ENCODE measurements at places on chromosomes 13 and 19. TPM values are rescaled to one million over a fixed set of nuclear protein-coding genes. Genes with fewer than 3 reads are reported as not detected.

DNA sequence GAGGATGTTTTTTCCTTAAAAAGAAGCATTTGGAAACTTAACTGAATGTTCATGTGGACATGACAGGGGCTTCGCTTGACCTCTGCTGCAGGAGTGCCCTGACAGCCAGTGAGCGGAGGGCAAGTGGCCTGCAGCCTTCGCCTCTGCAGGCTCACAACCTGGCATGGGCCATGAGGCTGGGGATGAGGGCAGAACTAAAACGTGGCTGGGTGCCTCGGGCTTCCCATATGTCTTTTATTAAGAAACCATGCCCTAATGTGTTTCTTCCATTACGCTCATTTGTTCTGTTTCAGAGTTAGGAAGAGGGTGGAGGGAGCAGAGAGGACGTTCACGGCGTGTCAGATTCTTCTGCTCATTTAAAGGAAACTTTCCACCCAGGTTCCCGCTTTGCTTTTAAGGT, 2.9 kb downstream of the ARHGEF7 start:
- peaks cover 12% of the 10 kb centered on the region for H3K4me1 ChIP-seq
- H3K4me3 ChIP-seq: no peak overlapping the region
- H3K27me3 ChIP-seq: peaks cover 53% of the 10 kb centered on the region
- peaks cover 4% of the 10 kb centered on the region for H3K36me3 ChIP-seq
- no peak overlapping the region for H3K27ac ChIP-seq
- DNase-seq: no peak

GRCh38 chr19:40612831-40613689, 11.9 kb downstream of the LTBP4 start:
- H3K4me1 ChIP-seq: peaks cover 56% of the 10 kb centered on the region
- peak overlapping the region; percentile 98 for H3K4me3 ChIP-seq
- no peaks in the 10 kb centered on the region for H3K36me3 ChIP-seq
- DNase-seq: peak; percentile 39

DNA sequence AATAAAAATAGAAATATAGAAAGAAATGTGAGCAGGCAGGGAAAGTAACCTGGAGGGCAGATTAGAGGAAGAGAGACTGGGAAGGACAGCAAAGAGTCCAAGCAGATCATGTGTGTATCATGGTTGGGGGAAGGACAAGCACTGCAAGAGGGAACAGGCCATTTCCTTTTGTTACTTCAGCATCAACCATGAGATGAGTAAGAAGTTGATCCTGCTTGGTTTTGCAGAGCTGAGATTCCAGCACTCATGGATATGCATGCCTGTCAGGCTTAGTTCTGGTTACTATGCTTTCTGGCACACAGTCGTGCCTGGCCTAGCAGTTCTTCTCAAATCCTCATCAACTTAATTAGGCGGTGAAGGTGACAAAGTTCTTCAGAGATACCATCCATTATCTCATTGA, 18.1 kb downstream of the NALCN start:
- DNase-seq: no peak
- no peak overlapping the region for H3K4me3 ChIP-seq
- H3K4me1 ChIP-seq: no peaks in the 10 kb centered on the region
- no peak overlapping the region for H3K27ac ChIP-seq
- H3K36me3 ChIP-seq: no peaks in the 10 kb centered on the region

- no peak for DNase-seq
- H3K4me1 ChIP-seq: no peaks in the 10 kb centered on the region
- H3K27ac ChIP-seq: no peak overlapping the region
- H3K4me3 ChIP-seq: no peak overlapping the region
- peaks cover 58% of the 10 kb centered on the region for H3K27me3 ChIP-seq
Measured at GRCh38 chr19:51319649-51320279, 8.3 kb downstream of the IGLON5 start.

GRCh38 chr13:50170447-50171037, 155.3 kb downstream of the KCNRG start:
- H3K4me3 ChIP-seq: no peak overlapping the region
- no peaks in the 10 kb centered on the region for H3K4me1 ChIP-seq
- no peaks in the 10 kb centered on the region for H3K27me3 ChIP-seq
- H3K27ac ChIP-seq: no peak overlapping the region
- H3K36me3 ChIP-seq: no peaks in the 10 kb centered on the region

GRCh38 chr13:97091196-97091595, 96.9 kb upstream of the OXGR1 start:
- H3K27ac ChIP-seq: no peak overlapping the region
- no peak for DNase-seq
- no peaks in the 10 kb centered on the region for H3K27me3 ChIP-seq
- H3K36me3 ChIP-seq: peaks cover 7% of the 10 kb centered on the region
- no peaks in the 10 kb centered on the region for H3K4me1 ChIP-seq
- H3K4me3 ChIP-seq: no peak overlapping the region

GRCh38 chr13:101512650-101513049, 60.2 kb downstream of the ITGBL1 start:
- no peak overlapping the region for H3K4me3 ChIP-seq
- H3K36me3 ChIP-seq: no peaks in the 10 kb centered on the region
- H3K27ac ChIP-seq: no peak overlapping the region
- no peak for DNase-seq

DNA sequence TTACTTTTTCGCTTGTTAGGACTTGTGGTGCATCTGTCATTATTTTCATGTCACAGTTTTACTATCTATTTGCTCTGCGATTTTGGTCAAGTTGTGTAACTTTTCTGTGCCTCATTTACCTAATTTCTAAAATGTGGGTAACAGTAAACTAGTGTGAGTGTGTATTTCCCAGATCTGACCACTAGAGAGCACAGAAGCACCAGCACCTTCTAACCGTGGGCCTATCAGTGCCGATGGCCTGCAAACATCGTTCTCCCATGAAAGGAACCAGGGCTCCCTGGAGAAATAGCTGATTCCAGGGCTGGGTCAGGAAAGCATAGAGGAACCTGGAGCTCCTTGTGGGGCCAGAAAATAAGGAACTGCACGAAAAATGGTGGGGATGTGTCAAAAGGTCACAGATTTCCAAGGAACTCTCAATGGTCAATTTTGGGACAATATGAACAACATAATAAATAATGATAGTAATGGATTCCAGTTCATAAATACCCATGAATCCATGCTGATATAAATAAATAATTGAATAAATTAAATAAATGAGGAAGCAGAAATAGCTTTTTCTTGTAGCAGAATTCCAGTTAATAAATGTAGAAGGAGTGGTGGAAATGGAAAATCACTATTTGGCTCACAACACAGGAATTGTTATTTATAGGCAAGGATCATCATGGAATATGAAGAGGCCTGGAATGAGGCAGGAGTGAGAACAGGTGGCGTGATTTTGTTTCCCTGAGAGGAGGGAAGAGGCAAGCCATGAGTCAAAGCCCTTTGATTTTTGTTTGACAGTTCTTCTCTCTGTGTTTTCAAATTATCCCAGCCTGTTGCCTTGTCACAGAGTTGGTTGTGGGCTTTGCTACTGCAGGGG, 31.1 kb downstream of the CEACAM8 start:
- no peak overlapping the region for H3K4me3 ChIP-seq
- no peaks in the 10 kb centered on the region for H3K36me3 ChIP-seq
- H3K27me3 ChIP-seq: peaks cover 19% of the 10 kb centered on the region
- peak; percentile 36 for DNase-seq
- no peak overlapping the region for H3K27ac ChIP-seq

DNA sequence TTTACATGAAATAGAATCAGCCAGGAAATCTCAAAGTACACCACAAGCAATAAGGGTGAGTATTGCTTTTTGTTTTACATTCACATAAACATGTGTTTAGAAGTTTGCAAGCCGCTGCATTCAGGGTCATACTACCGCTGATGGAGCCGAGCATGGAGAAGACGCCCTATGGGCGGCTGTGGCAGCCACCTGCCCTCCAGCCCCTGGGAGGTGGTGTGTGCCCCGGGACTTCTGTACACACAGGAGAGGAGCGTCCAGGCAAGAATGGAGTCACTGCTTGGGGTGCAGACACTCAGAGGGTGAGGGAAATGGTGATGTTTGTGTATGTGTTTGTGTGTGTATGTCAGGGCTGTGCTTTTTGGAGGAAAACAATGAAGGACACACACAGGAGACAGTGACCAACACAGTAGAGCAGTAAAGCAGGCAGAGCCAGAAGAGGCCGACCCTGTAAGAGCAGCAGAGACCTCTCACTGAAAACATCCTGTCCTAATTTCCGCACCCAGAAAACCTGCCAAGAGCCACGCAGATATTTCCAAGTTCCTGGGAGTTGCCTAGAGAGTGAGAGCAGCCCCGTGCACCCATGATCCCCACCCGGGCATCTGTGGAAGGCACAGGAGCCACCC, 108.1 kb upstream of the GJB6 start:
- DNase-seq: no peak
- H3K36me3 ChIP-seq: no peaks in the 10 kb centered on the region

DNA sequence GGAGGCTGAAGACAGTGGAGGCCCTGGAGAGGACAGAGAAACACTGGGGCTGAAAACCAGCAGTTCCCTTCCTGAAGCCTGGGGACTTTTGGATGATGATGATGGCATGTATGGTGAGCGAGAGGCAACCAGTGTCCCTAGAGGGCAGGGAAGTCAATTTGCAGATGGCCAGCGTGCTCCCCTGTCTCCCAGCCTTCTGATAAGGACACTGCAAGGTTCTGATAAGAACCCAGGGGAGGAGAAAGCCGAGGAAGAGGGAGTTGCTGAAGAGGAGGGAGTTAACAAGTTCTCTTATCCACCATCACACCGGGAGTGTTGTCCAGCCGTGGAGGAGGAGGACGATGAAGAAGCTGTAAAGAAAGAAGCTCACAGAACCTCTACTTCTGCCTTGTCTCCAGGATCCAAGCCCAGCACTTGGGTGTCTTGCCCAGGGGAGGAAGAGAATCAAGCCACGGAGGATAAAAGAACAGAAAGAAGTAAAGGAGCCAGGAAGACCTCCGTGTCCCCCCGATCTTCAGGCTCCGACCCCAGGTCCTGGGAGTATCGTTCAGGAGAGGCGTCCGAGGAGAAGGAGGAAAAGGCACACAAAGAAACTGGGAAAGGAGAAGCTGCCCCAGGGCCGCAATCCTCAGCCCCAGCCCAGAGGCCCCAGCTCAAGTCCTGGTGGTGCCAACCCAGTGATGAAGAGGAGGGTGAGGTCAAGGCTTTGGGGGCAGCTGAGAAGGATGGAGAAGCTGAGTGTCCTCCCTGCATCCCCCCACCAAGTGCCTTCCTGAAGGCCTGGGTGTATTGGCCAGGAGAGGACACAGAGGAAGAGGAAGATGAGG, 1.5 kb downstream of the PPP1R15A start:
- peaks cover 18% of the 10 kb centered on the region for H3K36me3 ChIP-seq
- peak overlapping the region; percentile 98 for H3K4me3 ChIP-seq
- no peaks in the 10 kb centered on the region for H3K27me3 ChIP-seq
- peaks cover 46% of the 10 kb centered on the region for H3K4me1 ChIP-seq
- peak overlapping the region; percentile 100 for H3K27ac ChIP-seq

DNA sequence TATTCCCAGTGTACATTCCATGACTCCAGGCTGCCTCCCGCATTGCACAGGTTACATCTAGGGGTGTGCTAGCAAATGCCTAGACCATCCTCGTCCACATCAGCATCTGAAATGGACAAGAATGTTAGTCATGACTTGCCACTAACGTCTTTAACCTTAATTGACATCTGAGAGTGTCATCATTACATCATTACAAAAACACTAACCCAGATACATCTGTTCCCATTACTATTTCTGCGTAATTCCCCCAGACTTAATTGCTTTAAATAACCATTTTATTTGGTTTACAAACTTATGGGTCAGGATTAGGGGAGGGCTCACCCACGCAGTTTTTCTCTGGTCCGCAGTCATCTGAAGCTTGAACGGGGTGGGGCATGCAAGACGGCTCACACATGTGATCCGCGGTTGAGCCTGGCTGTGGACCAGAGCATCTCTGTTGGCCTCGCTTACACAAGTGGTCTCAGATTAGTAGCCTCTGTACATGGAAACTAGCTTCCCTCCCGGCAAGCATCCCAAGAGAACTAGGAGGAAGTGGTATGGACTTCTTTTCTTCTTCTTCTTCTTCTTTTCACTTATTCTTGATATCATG, 15.9 kb downstream of the KL start:
- peaks cover 13% of the 10 kb centered on the region for H3K4me1 ChIP-seq
- DNase-seq: no peak
- H3K4me3 ChIP-seq: no peak overlapping the region
- H3K36me3 ChIP-seq: no peaks in the 10 kb centered on the region
- no peak overlapping the region for H3K27ac ChIP-seq

- H3K36me3 ChIP-seq: peaks cover 8% of the 10 kb centered on the region
- peaks cover 95% of the 10 kb centered on the region for H3K4me1 ChIP-seq
- H3K4me3 ChIP-seq: peak overlapping the region; percentile 94
- H3K27ac ChIP-seq: peak overlapping the region; percentile 98
Measured at GRCh38 chr19:16259385-16260159, 61.9 kb downstream of the AP1M1 start.

GRCh38 chr19:4095488-4095844, 28.5 kb downstream of the MAP2K2 start:
- no peaks in the 10 kb centered on the region for H3K27me3 ChIP-seq
- H3K4me1 ChIP-seq: no peaks in the 10 kb centered on the region
- DNase-seq: no peak
- H3K27ac ChIP-seq: no peak overlapping the region
- no peaks in the 10 kb centered on the region for H3K36me3 ChIP-seq

DNA sequence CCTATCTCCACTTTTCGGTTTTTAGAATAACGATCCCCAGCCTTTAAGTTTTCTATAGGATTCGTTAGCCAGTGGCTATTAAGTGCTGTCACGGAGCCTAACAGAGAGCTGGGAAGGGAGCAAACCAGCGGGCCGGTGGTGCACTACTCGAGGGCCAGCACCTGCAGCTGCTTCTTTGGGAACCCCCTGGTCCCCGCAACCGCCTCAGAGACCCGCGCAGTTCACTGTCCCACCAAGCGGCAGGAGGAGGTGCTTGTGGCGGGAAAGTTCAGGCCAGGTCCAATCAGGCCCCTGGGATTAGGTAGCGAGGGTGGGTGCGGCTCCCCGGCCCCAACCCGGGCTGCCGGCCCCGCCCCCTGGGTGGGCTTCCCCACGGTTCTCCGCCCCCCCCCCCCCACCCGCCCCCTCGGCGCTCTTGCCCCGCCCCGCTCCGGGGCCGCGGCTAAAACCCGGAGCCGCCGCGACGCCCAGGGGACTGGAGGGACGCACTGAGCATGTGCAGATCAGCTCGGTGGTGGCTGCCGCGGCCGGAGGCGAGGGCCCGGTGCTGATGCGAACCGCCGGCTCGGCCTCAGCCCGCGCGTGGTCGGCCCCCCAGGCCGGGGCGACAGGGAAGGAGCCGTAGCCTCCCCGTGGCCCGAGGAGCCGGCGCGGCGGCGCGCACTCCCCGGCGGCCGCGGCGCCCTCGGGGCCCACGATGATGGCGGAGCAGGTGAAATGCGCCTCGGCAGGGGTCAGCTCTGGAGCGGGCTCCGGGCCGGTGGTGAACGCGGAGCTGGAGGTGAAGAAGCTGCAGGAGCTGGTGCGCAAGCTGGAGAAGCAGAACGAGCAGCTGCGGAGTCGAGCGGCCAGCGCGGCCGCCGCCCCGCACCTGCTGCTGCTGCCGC, at the start of gene SLAIN1:
SLAIN1 (plus strand) TSS at position 471 of the 887 bp plus-strand sequence; CDS start at position 698, 227 bp downstream.
- no peaks in the 10 kb centered on the region for H3K27me3 ChIP-seq
- peak within 1 kb of the TSS; percentile 98 for H3K4me3 ChIP-seq
- peaks cover 27% of the 10 kb centered on the region for H3K4me1 ChIP-seq
- H3K36me3 ChIP-seq: peaks cover 7% of the 10 kb centered on the region
- DNase-seq: peak; percentile 89

The SETDB2 gene
- 22.0 TPM for polyA plus RNA-seq

The SMIM44 gene
- polyA plus RNA-seq: not detected

The TTYH1 gene
- polyA plus RNA-seq: not detected

The ACER1 gene
- not detected for polyA plus RNA-seq

The RFPL4A gene
- polyA plus RNA-seq: not detected
